BJ (cell line): ENCODE measurements at places on chromosomes 12 and 14. TPM values are rescaled to one million over a fixed set of nuclear protein-coding genes. Genes with fewer than 3 reads are reported as not detected.

Gene KRT78
- polyA plus RNA-seq = not detected in 2 replicates

Gene TCP11L2
- polyA plus RNA-seq = 16.8 and 22.0 TPM in 2 replicates

DNA sequence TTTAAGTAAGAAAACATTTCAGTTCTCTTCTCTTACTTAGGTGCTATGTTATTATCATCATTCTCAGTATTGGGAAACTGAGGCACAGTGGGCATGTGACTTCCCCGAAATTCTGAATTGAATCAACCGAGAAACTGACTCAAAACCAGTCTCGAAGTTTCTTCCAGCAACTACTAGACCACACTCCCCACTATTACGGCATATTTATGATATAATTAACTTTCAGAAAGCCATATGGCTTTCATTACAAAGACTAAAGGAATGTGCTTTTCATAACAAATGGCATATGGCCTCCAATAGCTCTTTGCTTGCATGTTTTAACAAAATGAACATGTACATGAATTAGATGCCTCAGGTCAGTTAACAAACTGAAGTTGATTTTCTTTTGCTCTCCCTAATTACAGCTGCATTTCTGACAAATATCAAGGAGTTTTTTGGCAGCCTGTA, 182.9 kb upstream of the SLC38A2 start:
- peak; percentile 80 for DNase-seq

DNA sequence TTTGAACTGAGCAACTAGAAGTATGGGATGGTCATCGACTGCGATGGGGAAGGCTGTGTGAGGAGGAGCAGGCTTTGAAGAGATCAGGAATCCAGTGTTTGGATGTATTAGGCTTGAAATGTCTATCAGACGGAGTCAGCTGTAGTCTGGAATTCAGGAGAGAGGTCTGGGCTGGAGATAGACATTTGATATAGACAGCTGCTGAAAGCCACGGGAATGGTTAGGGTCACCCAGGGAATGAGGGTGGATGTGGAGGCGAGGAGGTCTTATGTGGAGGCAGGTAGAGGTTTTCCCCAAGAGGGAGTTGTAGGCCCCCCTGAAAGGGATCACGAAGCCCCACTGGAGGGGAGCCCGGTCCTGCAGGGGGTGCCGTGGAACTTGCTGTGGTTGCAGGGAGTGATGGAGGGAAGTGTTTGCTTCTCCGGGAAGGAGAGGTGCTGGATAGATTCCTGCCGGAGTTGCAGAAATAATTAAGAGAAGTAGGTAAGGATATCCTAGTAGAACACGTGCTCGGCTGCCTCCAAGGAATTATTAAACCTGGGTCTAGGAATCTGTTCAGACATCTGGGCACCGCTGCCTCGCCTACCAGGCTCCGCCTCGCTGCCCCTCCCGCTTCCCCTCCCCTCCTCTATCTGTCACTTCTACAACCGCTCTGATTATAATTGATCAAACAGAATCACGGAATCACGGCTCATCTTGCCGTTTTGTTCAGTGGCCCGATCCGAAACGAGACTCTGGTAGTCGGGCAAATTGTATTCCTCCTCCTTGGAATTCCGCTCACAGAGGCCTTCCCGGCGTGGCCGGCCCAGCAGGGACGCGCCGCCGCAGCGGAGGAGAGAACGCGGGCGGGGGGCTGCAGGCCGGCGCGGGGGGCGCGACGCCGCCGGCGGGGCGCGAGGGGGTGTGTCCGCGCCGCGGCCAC, 826 bp upstream of the CACNA1C start:
- no peak for DNase-seq

DNA sequence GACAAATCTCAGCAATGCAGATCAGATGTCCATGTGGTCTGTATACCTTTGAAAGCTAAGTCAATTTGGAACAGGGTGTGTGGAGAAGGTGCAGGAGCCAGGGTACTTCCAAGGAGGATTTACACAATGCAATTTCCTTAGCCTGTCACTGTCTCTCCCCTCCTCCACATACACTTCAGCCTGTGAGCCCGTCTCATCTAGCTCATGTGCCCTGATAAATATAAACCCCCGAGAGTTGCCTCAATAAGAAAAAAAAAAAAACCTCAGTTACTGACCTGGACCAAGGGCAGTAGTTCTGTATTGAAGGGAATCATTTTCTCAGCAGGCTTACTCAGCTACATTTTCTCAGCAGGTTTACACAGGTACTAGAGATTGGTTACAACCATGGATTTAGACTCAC, 132.1 kb upstream of the PELI2 start:
- DNase-seq = no peak

DNA sequence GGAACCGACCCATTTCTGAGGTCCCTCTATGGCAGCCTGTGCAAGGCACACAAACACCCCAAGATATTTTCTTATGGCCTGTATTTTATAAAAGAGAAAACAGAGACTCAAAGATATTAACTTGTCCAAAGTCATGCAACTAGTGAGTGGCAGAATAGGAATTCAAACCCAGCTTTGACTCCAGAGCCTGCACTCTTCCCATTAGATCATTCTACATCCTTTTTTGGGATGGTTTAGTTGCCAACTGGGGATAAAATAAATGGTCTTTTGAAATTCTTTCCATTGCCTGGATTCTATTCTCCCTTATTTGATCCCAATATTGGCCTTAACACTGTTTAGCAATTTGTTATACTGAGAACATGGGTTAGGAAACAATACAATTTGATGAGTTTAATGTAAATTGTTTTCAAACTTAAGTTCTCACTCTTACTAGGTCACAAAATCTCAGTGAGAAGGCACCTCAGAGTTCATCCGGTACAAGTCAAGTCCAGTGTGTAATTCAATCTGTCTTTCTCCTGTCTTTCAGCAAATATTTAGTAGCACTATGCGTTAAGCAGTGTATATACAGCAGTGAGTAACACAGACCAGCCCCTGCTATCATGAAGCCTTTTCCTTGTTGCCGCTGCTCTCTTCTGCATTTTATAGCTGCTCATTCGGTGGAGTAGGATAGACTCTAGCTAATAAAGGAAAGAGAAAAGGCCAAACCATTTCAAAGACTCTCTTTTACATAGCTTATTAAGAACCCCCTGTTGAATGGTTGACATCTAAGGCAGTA, 162.1 kb upstream of the IFNG-AS1 start:
- no peak for DNase-seq

Gene TAS2R7
- not detected in 2 replicates for polyA plus RNA-seq

DNA sequence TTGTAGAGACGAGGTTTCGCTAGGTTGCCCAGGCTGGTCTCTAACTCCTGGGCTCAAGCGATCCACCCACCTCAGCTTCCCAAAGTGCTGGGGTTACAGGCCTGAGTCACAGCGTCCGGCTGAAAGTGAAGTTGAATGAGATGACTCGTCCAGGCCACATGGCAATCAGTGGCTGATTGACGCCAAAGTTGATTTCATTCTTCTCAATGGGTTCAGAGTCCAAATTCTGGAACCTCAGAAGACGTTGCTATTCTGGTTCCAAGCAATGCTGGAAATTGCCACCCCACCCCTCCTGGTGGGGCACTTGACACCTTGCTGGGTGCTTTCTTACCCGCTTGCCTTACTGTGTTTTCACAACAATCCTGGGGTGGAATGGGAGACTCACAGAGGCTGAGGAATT, 14.9 kb downstream of the ABCB9 start:
- DNase-seq = no peak

- DNase-seq = no peak
Observed at GRCh38 chr14:101406921-101407320, 154.4 kb upstream of the DIO3 start.

DNA sequence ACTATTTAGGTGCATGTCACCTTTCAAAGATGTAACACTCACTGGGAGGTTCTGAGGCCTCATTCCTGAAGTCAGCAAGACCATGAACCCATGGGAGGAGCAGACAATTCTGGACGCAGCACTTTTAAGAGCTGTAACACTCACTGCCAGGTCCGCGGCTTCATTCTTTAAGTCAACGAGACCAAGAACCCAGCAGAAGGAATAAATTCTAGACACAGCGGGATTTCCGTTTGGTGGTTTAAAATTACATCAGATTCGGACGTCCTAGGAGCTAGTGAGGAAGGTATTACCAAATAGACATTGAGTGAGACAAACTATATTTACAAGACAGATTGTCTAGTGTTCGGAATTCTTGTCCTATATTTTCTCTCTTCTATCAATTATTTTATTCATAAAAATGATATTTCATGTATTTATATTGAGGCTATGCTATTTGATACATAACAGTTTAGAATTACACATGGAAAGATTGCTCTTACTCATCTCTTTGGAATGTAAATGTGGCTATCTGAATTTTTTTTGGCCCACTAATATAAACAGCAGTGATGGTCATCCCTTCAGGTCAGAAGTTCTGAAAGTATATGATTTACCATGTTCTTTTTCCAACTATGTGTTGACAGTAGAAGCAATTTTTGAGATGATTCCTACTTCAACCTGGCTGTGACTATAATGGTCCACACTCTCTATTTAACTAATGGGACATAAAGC, 1973.0 kb upstream of the FLRT2 start:
- no peak for DNase-seq

DNA sequence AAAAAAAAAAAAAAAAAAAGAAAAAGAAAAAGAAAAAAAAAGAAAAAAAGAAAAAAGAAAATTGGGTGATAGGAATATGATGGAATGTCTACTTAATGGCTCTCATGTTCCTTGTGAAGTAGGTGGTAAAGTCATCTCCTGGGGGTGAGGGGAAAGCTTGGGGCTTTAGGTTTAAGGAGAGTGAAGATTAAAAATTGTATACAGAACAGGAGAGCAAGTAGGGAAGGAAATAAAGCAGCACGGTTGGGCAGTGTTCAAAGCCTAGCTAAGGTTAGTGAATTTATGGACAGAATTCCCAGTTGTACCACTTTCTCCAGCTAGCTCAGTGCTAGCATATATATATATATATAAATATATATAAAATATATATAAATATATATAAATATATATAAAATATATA, 40.0 kb upstream of the SLC2A13 start:
- DNase-seq = no peak

Gene FOXG1
- polyA plus RNA-seq = 0.01 TPM in 1 of 2 replicates, not detected in the other

DNA sequence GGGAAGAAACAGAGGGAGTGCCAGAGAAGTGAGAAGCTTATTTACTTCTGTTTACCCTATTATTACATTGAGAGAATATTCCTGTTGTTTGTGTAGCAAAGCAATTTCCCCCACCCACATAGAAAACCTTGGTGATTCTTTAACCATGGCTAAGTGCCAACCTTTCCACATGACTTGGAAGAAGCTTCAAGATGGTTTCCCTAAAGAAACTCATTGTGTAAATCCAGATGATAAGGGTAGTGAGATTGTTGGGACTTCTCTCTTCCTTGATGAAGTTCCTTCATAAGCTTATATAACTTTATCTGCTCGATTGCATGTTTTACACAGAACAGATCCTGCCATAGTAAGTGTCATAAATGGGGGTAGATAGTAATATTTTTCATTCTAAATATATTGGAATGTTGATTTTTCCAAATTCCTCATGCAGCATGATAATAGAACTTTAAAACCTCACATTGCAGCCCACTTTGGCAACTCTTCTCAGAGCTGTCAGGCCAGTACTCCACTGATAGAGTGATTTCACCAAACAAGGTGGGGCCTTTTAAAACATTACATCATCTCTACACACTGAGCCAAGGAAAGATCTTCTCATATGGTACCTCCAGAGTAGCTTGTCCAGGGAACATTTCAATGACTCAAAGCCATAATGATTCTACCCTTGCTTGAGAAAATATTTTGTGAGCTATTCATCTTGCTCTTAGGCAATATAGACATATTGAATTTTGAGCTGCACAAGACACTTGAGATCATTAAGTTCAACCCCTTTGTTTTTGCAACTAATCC, 47.8 kb upstream of the KIF21A start:
- no peak for DNase-seq

GRCh38 chr12:88546853-88547252, 33.4 kb downstream of the KITLG start:
- peak; percentile 72 for DNase-seq
